HT1080 (cell line): ENCODE measurements at places on chromosomes 2 and 18. TPM values are rescaled to one million over a fixed set of nuclear protein-coding genes. Genes with fewer than 3 reads are reported as not detected.
A peak's percentile ranks its signal among the peaks of the same experiment; 100 is the strongest.

GRCh38 chr2:33059471-33060156 is 112.9 kb downstream of the LTBP1 start:
- DNase-seq, result no peak

- no peak for DNase-seq
Measured at GRCh38 chr2:201929281-201930026, 104.2 kb upstream of the FZD7 start.

DNA sequence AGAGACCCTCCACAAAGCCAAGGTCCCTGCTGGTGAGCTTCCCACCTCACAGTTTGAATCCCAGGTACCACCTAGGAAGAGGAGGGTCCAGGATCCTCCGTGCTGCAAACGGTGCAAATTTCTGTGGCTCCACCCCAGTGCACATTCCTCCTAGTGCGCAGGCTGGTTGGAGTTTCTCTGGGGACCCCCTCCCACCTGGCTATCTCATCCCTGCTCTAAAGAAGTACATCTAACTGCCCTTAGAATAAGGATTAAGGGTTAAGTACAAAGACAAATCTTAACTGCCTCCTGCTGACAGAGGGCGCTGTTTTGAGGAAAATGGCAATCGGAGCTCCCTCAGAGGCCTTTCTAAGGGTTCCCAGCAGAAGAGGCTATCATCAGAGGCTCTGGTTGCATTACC is 109.6 kb upstream of the FSIP2 start:
- peak; percentile 23 for DNase-seq

- peak; percentile 44 for DNase-seq
Measured at GRCh38 chr2:145807968-145808367, 1288.0 kb upstream of the ZEB2 start.

DNA sequence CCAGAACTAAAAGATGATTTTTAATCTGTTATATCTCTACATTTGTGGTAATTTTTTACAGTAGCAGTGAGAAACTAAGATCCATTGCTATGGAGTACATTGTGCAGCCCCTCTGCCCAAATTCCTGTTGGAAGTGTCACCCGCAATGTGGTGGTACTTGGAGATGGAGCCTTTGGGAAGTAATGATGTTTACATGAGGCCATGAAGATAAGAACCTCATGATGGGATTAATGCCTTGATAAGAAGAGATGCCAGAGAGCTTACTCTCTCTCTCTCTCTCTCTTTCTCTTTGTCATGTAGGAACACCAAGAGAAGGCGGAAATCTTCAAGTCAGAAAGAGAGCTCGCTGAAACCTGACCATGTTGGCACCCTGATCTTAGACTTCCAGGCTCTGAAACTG is 535.4 kb downstream of the PID1 start:
- DNase-seq, result no peak

DNA sequence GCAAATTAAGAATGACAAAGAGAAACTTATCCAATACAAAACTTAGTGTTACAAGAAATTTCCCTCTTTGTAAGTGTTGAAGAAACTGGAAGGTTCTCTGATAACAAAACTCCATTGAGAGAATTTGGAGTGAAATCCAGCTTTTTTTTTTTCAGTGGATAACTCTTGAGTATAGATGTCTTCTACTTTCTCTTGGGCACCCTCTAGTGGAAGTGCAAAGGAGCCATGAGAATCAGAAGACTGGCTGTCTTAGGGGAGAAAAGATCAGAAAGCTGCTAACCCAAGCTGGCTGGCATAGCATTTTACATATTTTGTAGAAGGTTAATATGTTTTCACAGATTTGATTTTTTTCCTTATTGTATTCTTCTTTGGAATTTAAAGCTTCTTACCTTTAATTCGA is 138.8 kb upstream of the SATB2 start:
- no peak for DNase-seq

DNA sequence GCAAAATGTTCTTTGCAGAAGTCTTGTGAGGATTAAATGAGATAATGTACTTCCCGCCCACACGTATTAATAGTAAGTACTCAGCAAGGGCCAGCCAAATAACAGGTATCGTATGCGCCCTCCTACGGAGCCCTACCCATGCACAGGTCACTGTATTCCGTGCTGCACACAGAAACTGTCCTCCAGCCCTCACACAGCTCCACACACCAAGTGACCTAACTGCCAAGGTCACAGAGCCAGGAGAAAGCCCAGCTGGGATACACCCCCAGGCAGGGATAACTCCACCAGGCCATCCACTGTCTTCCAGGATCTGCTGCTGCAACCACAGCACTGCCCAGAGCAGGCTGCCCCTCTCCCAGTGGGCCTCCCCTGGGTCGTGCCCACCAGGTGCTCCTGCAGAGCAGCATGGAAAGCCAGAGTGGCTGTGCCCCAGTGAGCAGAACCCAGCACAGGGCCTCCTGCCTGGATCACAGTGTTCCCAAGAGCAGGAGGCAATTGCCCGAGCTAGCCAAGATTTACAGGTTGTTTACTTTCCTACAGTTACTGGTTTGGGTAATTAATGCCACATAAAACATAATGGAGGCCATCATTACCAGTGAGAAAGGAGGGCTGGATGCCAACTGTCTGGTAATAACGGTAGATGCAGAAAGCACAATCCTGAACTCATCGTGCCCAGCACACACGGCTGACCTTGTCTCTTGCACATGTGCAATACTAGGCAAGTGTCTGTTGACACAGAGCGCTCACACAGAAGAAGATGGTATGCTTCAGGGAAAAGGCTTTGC is 24.4 kb downstream of the TFCP2L1 start:
- no peak for DNase-seq

GRCh38 chr2:120322329-120322728 is 23.6 kb upstream of the INHBB start:
- DNase-seq, result no peak

DNA sequence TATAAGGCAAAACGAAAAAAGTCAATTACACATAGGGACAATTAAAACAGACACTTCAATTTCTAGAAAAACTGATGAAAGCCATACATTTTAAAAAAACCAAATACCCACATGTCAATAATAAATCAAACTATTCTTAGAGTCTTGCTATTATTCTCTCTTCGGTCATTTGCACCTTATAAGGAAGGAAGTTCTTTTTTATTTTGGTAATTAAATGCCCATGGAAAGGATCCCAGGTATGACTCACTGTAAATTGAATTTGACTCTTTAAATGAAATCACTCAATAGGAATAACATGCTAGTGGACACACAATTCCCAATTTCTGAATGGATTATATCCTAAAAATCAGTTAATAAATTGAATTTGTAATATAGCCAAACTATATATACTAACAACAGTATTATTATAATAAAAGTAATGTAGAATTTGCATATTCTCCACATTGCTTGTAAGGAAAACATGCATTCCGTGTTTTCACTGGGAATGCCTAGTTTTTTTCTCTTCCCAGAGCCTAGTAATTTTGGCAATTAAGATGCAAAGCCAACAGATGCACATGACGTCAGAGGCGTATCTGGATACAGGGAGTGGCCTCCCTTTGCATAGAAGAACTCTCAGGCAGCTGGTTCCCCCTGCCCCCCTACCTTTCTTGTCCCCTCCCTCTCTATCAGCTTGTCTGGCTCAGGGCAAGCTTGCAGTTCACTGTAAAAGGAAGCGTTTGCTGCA is 153.5 kb upstream of the PGAP1 start:
- peak; percentile 43 for DNase-seq

DNA sequence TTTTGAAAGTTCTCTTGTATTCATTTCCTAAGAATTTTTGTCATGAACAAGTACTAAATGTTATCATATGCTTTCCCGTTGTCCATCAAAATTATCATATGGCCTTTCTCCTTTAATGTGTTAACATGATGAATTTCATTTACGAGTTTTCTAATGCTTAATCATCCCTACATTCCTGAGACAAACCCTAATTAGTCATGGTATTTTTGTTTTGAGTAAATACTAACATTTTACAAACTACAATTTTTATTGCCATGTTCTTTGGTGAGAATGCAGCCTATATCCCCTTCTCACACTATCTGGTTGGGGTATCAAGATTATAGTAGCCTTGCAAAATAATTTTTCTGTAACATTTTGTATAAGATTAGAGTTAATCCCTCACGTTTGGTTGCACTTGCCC is 14.5 kb downstream of the SMAD2 start:
- DNase-seq, result no peak

GRCh38 chr2:230893841-230894781 is 29.4 kb downstream of the ITM2C start:
- no peak for DNase-seq

DNA sequence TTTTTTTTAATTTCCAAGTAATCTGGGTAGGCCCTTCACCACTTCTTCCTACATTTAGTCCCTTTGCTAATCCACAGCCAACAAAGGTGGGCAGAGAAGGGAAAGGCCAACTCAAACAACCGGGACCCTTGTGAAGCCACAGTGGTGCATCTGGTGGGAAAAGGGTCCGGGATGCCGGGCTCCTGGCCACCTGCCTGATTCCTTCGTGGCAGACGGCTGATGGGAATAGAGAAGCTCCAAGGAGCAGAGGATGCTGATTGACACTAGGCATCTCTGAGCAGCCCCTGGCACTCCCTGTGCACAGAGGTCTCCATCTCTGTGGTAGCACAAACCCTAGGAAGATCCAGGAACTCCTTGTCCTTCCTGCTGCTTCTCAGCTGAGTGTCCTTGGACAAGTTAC is 37.0 kb downstream of the POLR1A start:
- no peak for DNase-seq

GRCh38 chr2:88165332-88166003 is 4.7 kb upstream of the THNSL2 start:
- no peak for DNase-seq

- no peak for DNase-seq
Measured at GRCh38 chr2:226892729-226893128, 56.9 kb downstream of the RHBDD1 start.

GRCh38 chr2:54584598-54584997 is 128.5 kb downstream of the SPTBN1 start:
- DNase-seq, result no peak

DNA sequence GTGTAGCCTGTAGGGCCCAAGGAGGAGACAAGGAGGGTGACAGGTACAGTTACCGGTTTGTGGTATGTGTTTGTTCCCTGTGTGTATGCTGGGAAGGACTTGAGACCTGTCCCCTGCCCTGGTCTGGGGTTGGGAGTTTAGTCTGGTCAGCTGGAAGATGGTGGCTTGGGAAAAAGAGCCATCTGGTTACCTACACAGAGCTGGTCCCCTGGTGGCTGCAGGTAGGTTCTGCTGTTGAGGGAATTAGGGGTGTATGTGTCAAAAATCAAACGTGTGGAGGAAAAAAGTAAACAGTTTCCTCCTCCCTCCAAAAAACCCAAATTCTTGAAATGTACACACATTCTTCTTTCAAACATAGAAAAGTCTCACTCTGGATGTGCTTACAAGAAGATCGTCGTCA is 24.3 kb downstream of the PTMA start:
- DNase-seq, result no peak

Gene SERPINB11
- total RNA-seq, result not detected in 2 replicates

Gene ST3GAL5
- 1.2 TPM in 2 replicates for total RNA-seq

Gene C2orf72
- 0.43 and 3.0 TPM in 2 replicates for total RNA-seq

Gene NIFK
- total RNA-seq, result 104 and 135 TPM in 2 replicates

Gene UGT1A10
- not detected in 2 replicates for total RNA-seq

Gene TANC1
- total RNA-seq, result 17.0 and 20.0 TPM in 2 replicates

Gene SLC9A4
- total RNA-seq, result not detected in 2 replicates
